GM03348 (cell line): ENCODE measurements at places on chromosomes 6 and 20.

GRCh38 chr6:35170166-35170565 lies 29.0 kb upstream of the TCP11 start:
- peak; percentile 72 for DNase-seq

DNA sequence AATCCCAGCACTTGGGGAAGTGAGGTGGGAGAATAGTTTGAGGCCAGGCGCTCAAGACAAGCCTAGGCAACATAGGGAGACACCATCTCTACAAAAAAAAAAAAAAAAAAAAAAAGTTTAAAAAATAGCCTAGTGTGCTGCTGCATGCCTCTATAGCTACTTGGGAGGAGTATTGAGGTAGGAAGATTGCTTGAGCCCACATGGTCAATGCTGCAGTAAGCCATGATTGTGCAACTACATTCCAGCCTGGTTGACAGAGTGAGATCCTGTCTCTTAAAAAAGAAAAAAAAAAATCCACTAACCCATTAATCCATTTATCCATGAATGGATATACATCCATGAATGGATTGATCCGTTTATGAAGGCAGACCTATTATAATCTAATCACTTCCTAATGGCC lies 1064.6 kb upstream of the EYS start:
- no peak for DNase-seq

GRCh38 chr6:158416883-158417759 lies 104.9 kb downstream of the TULP4 start:
- no peak for DNase-seq

DNA sequence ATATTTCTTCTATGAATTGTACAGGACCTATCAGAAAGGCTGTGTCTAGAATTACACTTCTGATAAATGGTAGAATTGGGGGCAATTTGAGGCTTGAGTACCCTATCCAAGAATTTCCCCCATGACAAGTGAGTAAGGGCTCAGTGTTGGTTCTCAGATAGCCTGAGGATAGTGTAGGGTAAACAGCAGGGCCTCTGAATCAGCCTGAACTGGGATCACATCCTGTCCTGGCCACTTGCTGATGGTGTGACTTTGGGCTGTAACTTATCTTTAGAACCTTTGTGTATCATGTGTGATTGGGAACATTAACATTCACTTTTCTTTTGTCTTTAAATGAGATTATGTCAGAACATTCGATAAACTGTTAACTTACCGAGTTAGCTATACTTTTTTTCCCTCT lies 151.0 kb downstream of the CLIC5 start:
- DNase-seq: no peak
